ENCODE measurements at places on chromosomes 3 and 15.

- DNase-seq = no peak
Measured at GRCh38 chr3:73257186-73257585, 195.7 kb downstream of the EBLN2 start.

- DNase-seq = no peak
Measured at GRCh38 chr3:152317184-152317583, 48.5 kb downstream of the MBNL1 start.

- DNase-seq = peak; percentile 63
Measured at GRCh38 chr15:72141171-72142084, 23.2 kb downstream of the SENP8 start.

DNA sequence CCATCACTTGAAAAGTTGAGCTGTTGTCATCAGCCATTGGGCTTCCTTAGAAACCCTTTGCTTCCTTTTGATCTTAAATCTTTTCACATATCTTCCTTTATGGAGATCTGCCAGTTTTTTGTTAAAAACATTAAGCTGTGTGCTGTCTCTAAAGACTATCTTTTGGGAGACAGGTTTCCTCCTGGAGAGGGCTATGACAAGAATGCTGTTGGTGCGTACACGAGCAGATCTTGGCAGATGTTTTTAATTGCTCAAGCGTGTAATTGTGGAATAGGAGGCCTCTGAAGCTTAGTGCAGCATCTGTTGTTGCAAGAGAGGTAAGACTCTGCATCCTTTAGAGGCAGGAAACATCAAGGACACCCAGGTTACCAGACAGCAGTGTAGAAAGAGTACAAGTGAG, 56.8 kb downstream of the PHLDB2 start:
- DNase-seq = no peak

- no peak for DNase-seq
Measured at GRCh38 chr3:73298243-73299183, 237.1 kb downstream of the EBLN2 start.

GRCh38 chr15:30978328-30978727, 13.1 kb downstream of the MTMR10 start:
- no peak for DNase-seq

DNA sequence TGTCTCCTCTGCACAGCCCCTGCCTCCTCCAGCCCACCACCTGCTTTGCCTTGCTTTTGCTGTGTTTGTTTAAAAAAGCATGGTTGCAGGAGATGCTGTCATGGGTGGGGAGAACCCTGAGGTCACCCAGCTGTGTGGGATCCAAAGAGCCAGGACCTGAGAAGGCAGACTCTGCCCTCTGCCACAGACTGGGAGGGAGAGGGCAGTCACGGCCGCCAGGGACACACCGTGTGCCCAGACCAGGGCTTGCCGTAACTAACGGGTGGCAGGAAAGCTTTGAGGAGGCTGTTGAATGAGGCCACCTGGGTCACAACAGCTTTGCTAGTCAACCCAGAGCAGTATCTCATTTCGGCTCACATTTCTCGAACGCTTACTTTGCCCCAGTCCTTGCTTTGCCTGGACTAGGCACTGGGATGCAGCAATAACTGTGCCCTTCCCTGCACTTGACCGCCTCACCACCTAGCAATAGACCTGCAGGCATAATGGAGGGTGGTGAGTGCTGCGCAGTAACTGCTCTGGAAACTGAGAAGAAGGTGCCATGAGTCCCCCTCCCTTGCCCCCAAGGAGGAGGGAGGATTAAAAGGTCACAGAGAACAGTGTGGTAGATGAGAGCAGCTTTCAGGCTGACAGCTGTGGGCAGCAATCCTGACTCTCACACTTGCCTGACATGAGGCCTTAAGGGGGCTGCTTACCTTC, 55.0 kb upstream of the CTDSPL start:
- no peak for DNase-seq

DNA sequence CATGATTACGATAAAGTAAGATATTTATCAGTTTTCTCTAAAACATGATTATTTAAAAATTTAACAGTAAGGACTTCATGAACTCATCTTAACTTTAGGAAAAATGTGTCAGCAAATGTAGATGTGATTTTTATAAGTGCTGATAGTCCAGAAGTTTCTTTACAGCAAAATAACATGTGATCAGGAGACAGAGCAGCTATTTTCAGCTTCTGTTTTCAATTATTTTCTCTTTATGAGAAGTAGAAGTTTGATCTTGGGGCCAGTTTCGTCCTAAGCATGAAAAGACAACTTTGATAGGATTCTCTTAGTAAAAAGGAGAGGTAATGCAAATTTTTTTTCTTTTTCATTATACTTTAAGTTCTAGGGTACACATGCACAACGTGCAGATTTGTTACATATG, 96.5 kb upstream of the TSPAN3 start:
- no peak for DNase-seq

- no peak for DNase-seq
Measured at GRCh38 chr15:35723852-35724251, 177.9 kb upstream of the DPH6 start.

DNA sequence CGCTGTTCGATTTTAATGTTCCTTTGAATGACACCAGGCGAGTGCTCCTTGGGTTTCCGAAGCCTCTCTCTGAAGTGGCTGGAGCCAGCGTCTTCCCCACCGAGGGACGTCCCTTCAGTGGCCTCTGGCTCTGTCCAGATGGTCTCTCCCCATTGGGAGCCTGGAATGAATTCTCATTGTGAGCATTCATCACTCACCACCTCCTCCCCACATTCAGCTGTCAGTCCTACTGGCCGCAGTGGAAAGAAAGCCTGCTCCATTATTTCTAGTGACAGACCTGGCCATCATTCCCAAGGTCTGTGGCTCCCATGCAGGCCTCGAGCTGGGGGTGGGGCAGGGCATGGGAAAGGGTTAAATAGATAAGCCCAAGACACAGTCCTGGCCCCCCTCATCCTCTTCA, 35.2 kb downstream of the ZNF710 start:
- no peak for DNase-seq

DNA sequence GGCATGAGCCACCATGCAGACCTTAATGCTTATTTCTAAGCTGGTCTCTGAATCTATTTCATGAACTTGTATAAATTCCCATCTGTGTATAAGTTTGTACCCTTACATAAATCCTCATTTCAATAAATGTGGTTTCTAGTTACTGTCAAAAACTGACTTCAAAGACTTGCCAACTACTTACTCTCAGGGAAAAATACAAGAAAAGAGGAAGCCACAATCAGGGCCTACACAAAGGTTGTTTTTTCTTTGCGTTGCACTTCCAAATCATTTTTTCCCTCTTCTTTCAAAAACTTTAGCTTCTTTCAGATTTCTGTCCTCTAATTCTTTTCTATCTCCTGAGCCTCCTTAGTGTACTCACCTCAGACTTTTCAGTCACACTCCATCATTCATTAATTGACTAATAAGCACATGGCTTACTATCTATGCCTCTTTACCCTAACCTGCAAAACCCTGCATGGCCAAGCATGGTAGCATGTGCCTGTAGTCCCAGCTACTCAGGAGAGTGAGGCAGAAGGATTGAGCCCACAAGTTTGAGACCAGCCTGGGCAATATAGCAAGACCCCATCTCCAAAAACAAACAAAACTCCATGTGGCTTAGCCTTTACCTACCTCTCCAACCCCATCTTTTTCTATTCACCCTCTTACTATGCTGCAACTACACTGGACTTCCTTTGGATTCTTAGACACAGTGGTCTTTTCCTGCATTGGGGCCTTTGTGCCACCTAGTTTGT, 37.7 kb downstream of the BUB1B start:
- no peak for DNase-seq

DNA sequence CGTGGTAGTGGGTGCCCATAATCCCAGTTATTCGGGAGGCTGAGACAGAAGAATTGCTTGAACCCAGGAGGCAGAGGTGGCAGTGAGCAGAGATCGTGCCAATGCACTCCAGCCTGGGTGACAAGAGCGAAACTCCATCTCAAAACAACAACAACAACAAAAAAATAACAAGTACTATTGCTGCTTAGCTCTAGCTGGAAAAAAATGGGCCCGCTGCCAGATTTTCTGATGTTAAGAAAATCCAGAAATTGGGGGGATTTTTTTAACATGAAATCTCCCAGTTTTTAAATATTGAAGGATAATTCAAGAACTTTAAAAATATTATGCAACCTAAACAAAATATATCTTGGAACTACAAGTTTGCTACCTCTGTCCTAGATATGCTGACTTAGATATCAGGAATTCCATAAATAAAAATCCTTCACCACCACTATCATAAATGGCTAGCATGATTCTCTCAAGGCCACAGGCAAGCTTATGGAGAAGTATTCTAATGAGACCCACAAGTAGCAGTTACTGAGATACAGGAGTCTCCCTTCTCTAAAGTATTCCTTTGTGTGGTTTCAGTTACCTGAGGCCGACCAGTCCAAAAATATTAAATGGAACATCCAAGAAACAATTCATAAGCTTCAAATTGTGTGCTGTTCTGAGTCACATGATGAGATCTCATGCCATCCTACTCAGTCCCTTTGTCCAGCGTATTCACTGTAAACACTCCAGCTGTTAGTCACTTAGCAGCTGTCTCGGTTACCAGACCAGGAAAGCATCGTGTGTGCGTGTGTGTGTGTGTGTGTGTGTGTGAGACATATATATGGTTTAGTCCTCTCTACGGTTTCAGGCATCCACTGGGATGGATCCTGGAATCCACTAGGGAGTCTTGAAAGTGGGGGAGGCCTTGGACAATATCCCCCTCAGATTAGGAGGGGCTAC, 277.2 kb downstream of the TBL1XR1 start:
- DNase-seq = no peak

DNA sequence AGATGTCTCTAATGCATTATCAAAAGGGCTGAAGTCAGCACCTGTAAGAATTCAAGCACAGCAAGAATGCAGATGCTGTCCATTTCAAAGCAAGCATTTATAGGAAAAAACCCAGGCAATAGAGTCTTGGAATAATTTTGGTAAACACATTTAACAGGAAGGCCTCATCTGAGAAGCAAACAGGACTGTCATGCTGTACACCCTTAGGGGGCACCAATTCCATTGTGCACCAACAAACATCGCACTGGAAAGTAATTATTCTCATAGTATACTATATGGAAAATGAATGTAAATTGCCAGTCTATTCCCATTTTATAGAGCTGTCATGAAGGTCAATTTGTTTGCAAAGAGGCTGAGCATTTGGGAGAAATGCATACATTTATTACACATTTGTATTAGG, 247.3 kb upstream of the SUCLG2 start:
- no peak for DNase-seq

DNA sequence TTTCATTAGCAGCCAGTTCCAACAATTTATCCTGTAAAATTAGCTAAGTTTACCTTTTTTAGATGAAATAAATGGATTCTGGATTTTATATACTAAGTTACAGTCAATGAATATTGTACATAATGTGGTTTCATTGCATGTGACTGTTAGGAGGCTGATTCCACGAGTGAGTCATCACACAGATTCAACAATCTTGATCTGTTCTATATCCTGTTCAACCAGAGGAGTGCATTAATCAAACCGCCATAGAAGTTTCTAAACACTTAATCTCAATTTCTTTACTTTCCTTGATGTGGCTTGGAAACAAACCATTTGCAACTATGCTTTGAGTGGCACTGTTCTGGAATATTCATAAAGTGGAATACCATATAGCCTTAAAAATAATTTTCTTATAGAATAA, 15.3 kb downstream of the DNAJC13 start:
- DNase-seq = no peak

- DNase-seq = peak; percentile 39
Measured at GRCh38 chr3:81581966-81582599, 179.4 kb downstream of the GBE1 start.

DNA sequence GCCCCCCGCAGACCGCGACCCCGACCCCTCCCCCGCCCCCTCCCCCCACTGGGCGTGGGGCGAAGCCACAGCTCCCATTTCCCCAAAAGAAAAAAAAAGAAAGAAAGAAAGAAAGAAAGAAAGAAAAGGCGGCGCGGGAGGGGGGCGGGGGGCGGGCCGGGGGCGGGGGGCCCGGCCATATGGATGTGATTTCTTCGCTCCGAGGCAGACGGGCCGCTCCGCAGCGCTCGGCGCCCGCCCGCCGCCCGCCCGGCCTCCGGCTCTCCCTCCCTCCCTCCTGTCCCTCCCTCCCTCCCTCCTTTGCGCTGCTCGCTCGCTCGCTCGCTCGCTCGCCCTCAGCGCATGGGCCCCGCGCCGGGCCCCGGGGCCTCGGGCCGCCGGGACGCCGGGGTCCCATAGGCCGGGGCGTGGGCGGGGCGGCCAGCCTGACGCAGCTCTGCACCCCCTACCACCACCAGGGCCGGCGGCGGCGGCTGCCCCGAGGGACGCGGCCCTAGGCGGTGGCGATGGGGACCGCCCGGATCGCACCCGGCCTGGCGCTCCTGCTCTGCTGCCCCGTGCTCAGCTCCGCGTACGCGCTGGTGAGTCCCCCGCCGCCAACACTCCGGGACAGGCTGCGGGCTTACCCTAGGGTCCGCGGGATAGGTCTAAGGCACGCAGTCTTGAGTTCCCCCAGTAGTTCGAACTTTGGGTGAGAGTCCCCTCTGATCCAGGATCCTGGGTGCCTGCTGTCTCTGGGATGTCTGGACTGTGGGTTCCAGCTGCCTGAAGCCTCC, 5.7 kb downstream of the PTH1R start:
- DNase-seq = peak; percentile 59

DNA sequence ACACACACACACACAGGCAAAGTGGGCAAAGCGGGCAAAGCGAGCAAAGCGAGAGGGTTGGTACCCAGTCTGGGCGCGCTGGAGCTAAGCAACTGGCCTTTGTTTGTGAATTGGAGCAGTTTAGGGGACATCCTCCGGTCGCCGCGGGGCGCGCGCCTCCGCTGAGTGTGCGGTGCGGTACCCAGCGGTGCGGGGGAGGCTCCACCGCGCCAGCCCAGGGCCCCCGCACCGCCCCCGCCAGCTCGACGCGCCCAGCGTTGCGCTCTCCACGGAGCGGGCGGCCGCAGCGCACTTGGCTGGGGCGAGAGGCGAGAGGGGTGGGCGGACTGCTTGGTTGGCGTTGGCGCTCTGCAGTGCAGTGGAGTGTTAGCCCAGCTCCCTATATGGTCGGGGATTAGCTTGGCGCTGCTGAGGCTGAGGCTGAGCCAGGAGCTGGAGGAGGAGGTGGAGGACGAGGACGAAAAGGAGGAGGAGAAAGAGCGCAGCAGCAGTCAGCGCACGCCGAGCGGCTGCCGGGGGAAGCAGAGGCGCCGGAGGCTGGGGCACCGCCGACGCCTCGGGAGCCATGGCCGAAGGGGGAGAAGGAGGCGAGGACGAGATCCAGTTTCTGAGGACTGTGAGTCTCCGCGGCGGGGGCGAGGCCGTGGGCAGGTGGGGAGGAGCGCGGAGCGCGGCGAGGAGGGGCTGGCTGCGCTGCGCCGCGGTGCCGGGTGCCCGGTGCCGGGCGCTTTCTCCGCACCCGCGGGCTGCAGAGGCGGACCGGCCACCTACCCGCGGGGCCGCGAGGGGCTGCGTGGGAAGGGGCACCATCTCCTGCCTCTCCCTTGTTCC, at the start of gene RYR3:
TSS of gene RYR3 (plus strand) at position 487 of the 831 bp plus-strand sequence. CDS start at position 566, 79 bp downstream.
- peak; percentile 20 for DNase-seq

DNA sequence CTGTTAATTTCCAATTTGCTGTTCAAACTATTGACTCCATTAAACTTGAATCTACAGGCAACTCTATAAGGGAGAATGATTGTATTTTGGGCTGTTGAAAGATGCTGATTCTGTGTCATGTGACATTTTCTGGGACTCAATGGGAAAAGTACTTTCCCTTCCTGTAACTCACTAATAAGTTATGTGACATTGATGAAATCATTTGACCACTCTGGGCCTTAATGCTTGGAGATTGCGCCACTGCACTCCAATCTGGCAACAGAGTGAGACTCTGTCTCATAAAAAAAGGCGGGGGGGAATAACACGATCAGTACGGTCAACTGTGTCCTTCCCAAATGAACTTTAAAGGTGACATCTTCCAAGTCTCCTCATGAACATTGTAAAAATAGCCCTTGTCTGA, 215.2 kb upstream of the SGO1 start:
- no peak for DNase-seq

- no peak for DNase-seq
Measured at GRCh38 chr3:134903837-134904236, 108.8 kb downstream of the EPHB1 start.

- no peak for DNase-seq
Measured at GRCh38 chr15:96320703-96321638, 9.5 kb upstream of the NR2F2 start.

All from RPMI8226 (cell line).